Aorta (tissue), 5 donors: ENCODE measurements at places on chromosomes 1 and 21. TPM values are rescaled to one million over a fixed set of nuclear protein-coding genes. Genes with fewer than 3 reads are reported as not detected.

The SYTL1 gene
- 1.8 TPM for total RNA-seq

The OR2L3 gene
- 0.21 TPM for total RNA-seq

The LCE5A gene
- not detected for total RNA-seq

The FMOD gene
- total RNA-seq = 204 TPM

The AGPAT3 gene
- total RNA-seq = 45.5 TPM

The ASCL5 gene
- not detected for total RNA-seq

DNA sequence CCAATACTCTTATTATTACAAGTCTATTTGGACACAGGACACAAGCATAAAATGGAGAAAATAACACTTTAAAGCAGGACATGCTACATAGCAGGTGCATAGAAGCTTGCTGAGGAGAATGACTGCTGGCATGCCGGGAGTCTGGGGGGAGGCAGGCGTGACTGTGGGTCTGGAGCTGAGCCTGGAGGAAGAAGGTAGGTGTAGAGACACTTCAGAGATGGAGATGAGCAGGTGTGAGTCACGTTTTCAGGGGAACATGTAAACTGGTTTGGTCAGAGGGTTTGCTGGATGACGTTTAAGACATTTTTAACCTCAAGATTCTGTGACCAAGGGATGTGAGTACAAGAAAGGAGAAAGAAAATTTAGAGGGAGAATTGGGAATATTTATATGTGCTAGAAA is 24.5 kb downstream of the OSCP1 start:
- no peak for DNase-seq

DNA sequence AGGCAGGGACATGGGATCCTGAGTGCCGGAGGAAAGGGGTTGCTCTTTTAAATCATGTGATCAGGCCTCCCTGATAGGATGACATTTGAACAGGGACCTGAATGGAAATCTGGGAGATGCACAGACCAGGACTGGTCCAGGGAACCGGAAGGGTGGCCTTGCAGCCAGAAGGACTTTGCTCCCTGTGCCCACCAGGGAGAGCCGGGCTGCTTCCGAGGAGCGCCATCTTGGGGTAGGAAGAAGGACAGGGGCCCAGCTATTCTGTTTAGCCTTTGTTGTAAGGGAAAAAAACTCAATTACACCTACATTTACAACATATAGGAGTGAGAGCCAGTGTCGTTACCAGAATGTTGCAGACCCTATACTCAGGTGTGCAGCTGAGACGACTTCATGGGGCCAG is 5.5 kb downstream of the KLHDC7A start:
- DNase-seq = no peak

GRCh38 chr21:38042246-38042645 is 126.0 kb upstream of the KCNJ6 start:
- DNase-seq = no peak
